ENCODE measurements at places on chromosomes 6 and 20. TPM values are rescaled to one million over a fixed set of nuclear protein-coding genes. Genes with fewer than 3 reads are reported as not detected.

TGM3 gene
- total RNA-seq: not detected

C6orf163 gene
- total RNA-seq: 1.8 TPM

BHLHE23 gene
- not detected for total RNA-seq

CALHM4 gene
- total RNA-seq: not detected

ZSWIM1 gene
- total RNA-seq: 4.4 TPM

SOBP gene
- 2.0 TPM for total RNA-seq

MAFB gene
- 0.40 TPM for total RNA-seq

SLC2A4RG gene
- total RNA-seq: 111 TPM

GJA10 gene
- 0.35 TPM for total RNA-seq

SNAP25 gene
- not detected for total RNA-seq

UBD gene
- 1.6 TPM for total RNA-seq

OSTM1 gene
- 30.5 TPM for total RNA-seq

NHLRC1 gene
- 0.30 TPM for total RNA-seq

PCSK2 gene
- total RNA-seq: not detected

BPI gene
- total RNA-seq: not detected

ABCF1 gene
- 98.6 TPM for total RNA-seq

SLC22A7 gene
- not detected for total RNA-seq

EYA4 gene
- total RNA-seq: not detected

SLC16A10 gene
- total RNA-seq: 4.8 TPM

IL17F gene
- total RNA-seq: not detected

BCAS4 gene
- 37.6 TPM for total RNA-seq

PRPF6 gene
- total RNA-seq: 80.6 TPM

FAM50B gene
- total RNA-seq: 10.6 TPM

FAM83B gene
- not detected for total RNA-seq

PRDM1 gene
- total RNA-seq: 132 TPM

MCCD1 gene
- not detected for total RNA-seq

DAAM2 gene
- not detected for total RNA-seq

HLA-DOA gene
- total RNA-seq: 16.7 TPM

HIVEP2 gene
- 28.8 TPM for total RNA-seq

TP53TG5 gene
- total RNA-seq: 0.15 TPM

All from activated CD8-positive, alpha-beta memory T cell treated with anti-CD3 and anti-CD28 coated beads, Interleukin-2, amount 10 ng/mL, durations not matched to agents 7 days and 5 days (primary cell).